ENCODE measurements at places on chromosomes 3 and 15. TPM values are rescaled to one million over a fixed set of nuclear protein-coding genes. Genes with fewer than 3 reads are reported as not detected.

BTLA gene
- not detected for total RNA-seq

P2RY14 gene
- not detected for total RNA-seq

WDR6 gene
- 81.6 TPM for total RNA-seq

EPHB3 gene
- not detected for total RNA-seq

PLSCR2 gene
- total RNA-seq: not detected

PARP9 gene
- total RNA-seq: 43.2 TPM

PLA2G4E gene
- not detected for total RNA-seq

MAPKAPK3 gene
- 33.9 TPM for total RNA-seq

CTXN2 gene
- not detected for total RNA-seq

RBPMS2 gene
- 0.05 TPM for total RNA-seq

C3orf52 gene
- 4.0 TPM for total RNA-seq

PXYLP1 gene
- 0.60 TPM for total RNA-seq

ADAMTS9 gene
- total RNA-seq: 51.8 TPM

CDCP1 gene
- 1.6 TPM for total RNA-seq

HHLA2 gene
- total RNA-seq: not detected

HGD gene
- total RNA-seq: 0.20 TPM

TRIM42 gene
- not detected for total RNA-seq

HIGD2B gene
- not detected for total RNA-seq

ENTPD3 gene
- total RNA-seq: not detected

DYNLT2B gene
- total RNA-seq: 13.6 TPM

PLA2G4F gene
- not detected for total RNA-seq

NFKBIZ gene
- total RNA-seq: 25.7 TPM

CKMT1A gene
- not detected for total RNA-seq

EBLN2 gene
- 1.4 TPM for total RNA-seq

SCAANT1 gene
- total RNA-seq: not detected

GOLGA8N gene
- 0.34 TPM for total RNA-seq

HACL1 gene
- total RNA-seq: 17.9 TPM

CLASP2 gene
- 45.6 TPM for total RNA-seq

SLC6A11 gene
- total RNA-seq: not detected

PLCB2 gene
- 2.2 TPM for total RNA-seq

GOLGA8K gene
- not detected for total RNA-seq

FETUB gene
- not detected for total RNA-seq

LRRC31 gene
- not detected for total RNA-seq

SLC9A9 gene
- 1.5 TPM for total RNA-seq

TMEM45A gene
- 2.5 TPM for total RNA-seq

CSPG4 gene
- total RNA-seq: under 0.01 TPM

THPO gene
- total RNA-seq: not detected

MAN2C1 gene
- total RNA-seq: 72.3 TPM

Data from mammary microvascular endothelial cell (primary cell).